Nucleus accumbens (tissue), 56 donors: ENCODE measurements at places on chromosomes 4 and X.

DNA sequence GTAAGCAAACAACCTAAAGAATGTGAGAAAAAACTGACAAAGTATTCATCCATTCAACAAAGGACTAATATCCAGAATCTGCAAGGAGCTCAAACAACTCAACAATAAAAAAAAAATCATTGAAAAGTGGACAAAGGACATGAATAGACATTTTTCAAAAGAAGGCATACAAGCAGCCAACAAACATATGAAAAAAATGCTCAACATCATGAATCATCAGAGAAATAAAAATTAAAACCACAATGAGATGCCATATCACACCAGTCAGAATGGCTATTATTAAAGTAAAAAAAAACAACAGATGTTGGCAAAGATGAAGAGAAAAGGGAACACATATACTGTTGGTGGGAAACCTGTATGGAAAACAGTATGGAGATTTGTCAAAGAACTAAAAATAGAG, 120.7 kb upstream of the ADGRL3 start:
- no peak for DNase-seq

DNA sequence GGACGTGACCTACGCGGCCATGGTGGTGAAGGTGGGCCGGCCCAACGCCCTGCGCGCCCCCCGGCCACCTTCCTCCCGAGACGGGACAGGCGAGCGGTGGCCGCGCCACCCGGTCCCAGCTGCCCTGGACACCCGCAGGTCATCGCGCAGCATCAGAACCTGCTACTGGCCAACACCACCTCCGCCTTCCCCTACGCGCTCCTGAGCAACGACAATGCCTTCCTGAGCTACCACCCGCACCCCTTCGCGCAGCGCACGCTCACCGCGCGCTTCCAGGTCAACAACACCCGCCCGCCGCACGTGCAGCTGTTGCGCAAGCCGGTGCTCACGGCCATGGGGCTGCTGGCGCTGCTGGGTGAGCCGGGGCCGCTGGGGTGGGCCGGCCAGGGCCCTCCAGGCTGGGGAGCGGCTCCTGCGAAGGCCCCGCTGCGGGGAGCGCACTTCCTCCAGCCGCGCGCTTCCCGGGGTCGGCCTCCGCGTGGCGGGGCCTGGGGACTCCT, 9.0 kb upstream of the SLC26A1 start:
- no peak for DNase-seq

- no peak for DNase-seq
Measured at GRCh38 chr4:82711158-82711785, 87.3 kb downstream of the SCD5 start.

DNA sequence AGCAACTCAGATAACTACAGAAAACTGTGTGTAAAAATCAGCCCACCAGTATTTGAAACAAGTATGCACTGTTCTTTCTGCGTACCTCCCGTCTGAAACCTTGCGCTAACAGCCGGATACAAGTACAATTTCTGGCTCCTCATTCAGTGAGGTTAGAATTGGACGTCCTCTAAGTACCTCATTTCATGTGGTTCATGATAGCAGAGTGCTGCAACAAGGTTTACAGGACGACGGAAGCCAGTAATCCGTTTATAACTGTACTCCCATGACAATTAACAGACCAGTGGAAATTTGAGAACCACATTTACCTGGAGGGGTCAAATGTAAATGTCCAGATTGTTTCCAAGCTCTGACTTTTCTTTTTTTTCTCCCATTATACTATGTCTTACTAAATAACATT, 52.9 kb upstream of the TENM3 start:
- DNase-seq, result no peak

DNA sequence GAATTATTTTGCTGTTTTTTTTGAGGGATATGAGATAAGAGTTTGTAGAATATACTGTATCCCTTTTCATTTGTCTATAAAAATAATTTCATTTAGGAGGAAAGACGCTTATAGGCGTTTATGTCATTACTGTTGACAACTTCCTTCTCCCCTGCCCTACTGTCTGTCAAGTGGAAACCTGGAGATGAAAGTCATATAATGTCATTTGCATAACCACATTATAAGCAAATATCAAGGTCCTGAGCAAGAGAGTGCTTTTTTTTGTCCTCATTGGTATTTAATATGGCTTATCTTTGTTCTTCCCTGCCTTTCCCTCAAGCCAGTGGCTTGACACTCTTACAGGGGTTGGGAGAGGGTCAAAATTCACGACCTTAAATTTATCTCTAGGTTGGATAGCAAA, 55.8 kb downstream of the LRP2BP start:
- no peak for DNase-seq

DNA sequence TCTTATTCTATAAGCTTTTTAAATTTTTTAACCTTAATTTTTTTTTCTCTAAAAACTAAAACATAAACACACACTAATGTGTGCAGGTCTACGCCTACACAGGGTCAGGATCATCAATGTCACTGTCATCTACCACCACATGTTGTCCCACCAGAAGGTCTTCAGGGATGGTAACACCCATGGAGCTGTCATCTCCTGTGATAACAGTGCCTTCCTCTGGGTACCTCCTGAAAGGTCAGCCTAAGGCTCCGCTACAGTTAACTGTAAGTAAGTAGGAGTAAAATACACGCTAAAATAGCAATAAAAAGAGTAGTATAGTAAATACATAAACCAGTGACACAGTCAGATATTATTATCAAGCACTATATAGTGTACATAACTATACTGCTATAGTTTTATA, 45.9 kb upstream of the GPRIN3 start:
- DNase-seq, result no peak

DNA sequence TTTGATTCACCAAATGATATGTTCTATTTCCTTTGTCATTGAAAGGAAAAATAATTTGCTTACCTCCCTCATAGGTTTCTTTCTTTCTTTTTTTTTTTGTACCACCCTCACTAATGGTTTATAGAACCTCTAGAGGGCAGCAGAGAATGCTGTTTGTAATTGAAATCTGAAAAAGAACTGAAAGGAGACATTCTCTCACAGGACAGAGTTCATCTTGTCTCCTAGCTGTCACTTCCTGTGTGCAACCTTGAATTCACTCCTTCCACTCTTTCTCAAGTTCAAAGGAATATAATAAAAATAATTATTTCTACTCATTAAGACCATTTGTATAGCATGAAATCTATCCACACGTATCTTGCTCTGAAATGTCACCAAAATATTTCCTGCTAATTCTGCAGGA, 51.0 kb downstream of the GUCY1B1 start:
- no peak for DNase-seq

DNA sequence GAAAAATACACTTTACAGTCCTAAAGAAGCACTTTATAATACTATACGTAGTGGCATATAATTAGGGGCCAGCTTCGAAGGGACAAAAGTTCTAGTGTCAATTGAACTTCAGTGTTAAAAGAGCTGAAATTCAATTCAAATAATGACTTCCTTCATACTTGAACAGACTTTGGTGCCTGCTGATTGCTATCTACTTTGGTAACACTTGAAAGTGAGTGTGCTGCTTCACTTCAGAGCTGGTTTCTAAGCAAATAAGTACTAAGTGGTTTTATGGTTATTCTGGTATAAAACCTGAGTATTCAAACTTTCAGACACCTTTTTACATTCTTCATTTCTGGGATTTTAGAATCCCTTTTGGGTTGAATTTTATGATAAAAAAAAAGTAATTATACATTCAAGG, 107.0 kb downstream of the SLC4A4 start:
- no peak for DNase-seq

- DNase-seq, result no peak
Measured at GRCh38 chr4:11430536-11430935, 1.8 kb upstream of the HS3ST1 start.

DNA sequence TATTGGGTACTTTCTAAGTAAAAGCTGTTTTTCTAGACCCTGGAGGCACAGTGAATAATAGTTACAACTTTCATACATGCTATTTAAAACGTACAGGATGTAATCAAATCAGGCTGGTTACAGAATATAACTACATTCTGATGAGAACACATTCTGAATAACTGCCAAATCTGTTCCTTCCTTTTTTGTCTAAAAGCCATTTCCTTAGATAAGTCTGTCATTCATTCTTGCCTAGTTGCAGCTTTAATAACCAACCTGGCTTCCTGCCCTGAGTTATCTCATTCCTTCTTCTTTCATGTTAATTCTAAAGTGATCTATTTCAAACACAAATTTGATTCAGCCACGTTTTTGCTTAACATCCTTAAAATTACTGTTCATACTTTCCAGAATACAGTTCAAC, 189.7 kb upstream of the ITM2A start:
- DNase-seq, result no peak

DNA sequence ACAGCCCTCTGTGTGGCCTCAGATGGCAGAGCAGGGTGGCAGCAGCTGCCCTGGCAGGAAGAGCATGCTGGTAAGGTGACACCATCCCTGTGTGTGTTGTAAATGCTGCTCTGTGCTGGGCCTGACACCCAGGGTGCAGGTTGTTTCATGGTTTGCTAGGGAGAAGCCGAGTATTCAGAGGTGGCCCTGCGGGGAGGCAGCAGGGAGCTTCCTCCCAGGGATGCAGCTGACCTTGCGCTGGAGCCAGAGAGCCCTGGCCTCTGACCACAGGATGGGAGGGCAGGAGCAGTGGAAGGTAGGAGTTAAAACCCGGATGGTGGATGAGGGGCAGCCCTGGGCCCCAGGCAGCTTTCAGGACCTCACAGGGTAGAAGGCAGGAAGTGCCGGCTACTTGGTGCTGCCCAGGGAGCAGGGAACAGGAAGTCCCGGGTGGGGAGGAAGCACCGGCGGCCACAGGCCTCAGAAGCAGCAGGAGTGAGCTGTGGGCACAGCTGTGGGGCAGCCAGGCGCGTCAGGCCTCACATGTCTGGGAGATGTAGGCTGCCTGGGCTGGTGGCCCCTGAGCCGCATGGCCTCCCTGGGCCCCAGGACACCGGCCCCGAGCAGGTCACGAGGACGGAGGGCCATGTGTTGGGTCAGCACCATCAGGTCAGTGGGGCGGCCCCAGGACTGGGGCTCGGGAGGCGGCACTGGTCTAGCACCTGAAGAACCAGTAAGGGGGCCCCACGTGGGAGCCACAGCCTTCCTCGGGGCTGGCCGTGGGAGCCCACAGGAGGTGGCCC, 19.1 kb downstream of the SH3BP2 start:
- DNase-seq, result no peak

DNA sequence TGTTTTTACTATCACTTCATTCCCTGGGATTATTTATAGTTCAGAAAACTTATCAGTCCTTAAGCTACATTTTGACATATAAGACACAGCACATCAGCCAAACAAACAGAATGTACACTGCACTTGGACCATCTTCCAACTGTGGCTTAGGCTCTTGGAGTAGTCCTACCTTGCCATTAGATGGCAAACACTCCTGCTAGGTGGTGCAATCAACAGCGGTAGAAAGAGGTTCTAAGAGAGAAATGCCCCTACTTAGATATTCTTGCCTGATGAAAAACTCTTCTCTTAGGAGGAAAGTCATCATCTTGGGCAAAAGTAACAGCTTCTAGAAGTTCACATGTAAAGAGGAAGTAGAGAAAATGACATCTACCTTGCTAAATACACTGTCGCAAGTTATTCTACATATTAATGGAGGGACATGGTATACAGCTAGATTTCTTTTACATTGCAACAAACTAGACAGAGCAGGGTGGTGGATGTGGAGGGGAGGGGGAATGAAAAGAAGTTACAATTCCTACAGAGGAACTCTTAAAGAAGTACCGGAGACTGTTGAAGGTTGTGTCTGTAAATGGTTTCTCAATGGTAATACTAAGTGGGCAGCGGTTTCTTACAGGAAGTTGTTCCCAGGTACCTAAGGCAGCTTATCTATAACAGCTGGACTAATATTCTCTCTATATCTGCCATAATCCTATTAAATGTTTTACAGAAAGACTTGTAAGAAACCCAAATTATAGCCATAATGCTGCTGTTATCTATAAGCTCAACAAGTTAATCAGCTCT, 8.1 kb upstream of the STPG2 start:
- DNase-seq, result no peak

DNA sequence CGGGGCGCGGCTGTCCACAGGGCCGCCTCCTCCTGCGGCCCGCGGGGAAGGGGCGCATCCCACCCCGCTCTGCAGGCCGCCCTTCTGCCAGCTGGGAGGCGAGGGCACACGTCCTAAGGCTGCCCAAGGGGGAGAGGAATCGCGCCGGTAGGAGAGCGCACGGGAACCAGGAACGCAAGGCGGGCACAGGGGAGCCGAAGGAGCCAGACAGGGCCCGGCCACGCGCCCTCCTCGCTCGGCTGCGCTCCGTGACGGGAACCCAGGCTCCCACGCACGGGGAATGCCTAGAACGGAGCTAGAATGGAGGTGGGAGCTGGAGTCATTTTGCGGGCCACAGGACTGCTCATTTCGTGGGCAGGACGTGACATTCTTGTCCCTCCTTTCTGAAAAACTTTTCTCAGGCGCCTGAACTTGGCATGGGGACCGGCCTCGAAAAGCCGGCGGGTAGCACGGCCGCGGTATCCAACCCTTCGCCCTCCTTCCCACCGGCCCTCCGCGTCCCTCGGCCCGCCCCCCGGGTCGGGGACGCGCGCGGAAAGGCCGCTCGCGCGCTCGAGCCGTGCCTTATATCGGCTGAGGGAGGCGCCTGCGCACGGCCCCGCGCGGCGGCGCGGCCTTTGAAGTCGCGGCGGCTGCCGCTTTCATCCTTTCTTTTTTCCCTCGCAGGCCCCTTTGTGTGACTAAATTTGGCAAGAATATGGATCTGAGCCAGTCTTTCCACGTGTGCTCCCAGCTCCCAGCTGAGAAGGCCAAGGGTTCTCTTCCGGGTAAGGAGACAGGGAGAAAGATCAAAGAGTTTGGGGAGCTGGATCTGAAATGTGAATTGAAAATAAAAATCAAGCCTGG, 4.2 kb upstream of the LEF1 start:
- DNase-seq, result no peak

DNA sequence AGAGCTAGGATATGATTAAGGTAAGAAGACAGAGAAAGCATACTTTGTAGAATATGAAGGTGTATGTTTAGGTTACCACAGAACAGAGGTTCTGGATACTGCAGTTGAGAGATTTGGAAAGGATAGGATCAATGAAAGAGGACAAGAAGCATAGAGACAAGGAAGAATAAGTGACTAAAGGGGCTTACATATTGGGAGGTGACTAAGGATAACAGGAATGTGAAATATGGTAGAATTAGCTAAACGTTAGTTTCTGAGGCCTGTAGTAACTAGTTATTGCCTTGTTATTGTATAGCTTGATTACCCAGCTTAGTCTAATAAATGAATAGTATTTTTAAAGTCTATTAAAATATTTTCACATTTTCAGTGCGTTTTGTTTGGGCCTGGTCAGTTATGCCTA, 38.2 kb downstream of the CENPI start:
- DNase-seq, result no peak
